CD4-positive, alpha-beta T cell treated with Interleukin-6 at 100 ng/mL for 8 hours (primary cell): ENCODE measurements at places on chromosomes 1 and 21.

DNA sequence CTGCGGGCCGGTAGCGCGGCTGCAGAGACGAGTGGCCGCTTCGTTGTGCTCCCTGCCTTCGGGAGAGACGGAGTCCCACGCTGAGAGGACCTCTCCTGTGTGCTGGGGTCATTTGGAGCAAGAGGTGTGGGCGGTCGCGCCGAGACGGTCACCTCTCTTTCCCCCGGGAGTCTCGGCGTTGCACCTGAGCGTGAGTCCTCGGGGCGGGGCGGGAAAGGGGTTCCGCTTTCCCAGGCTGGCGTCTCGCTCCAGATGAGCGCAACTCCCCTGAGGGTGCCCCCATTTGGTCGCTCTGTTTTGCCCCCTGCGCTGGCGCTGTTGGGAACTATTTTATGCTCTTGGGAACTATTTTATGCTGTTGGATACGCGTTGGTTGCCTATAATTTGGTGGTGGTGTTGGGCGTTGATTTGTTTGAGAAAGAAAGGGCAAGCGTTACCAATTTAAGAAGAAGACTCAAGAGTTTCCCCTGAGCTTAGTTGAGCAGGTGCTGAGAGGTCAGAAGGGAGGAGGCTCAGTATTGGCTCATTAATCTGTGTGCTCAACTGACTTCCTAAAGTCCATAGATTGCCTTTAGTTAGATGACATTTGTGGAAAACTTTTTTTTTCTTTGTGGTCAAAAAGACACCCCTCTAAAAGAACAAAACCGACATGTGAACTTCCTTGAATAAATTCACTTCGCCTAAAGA, 683 bp downstream of the LRRC8B start:
- peak; percentile 10 for DNase-seq

DNA sequence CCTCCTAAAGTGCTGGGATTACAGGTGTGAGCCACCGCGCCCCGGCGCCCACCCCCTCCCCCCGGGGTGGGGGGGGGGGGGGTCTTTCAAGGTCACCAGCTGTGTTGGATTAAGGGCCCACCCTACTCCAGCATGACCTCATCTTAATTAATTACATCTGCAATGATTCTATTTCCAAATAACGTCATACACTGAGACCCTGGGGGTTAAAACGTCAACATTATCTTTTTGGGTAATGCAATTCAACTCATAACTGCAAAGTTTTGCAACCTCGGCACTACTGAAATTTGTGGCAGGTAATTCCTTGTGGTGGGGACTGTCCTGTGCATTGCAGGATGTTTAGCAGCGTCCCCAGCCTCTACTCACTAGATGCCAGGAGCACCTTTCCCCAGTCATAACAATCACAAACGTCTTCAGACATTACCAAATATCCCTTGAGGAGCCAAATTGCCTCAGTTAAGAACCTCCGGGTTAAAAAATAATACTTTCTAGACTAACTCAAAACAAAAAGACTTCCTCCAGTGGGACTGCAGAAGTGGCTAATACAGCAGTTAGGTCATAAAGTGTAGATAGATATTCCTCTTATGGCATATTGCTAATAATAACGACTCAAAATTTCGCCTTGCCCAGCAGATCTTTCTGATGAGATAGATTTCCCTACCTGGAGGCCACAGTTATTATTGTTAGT, 233.0 kb upstream of the KAZN start:
- no peak for DNase-seq

DNA sequence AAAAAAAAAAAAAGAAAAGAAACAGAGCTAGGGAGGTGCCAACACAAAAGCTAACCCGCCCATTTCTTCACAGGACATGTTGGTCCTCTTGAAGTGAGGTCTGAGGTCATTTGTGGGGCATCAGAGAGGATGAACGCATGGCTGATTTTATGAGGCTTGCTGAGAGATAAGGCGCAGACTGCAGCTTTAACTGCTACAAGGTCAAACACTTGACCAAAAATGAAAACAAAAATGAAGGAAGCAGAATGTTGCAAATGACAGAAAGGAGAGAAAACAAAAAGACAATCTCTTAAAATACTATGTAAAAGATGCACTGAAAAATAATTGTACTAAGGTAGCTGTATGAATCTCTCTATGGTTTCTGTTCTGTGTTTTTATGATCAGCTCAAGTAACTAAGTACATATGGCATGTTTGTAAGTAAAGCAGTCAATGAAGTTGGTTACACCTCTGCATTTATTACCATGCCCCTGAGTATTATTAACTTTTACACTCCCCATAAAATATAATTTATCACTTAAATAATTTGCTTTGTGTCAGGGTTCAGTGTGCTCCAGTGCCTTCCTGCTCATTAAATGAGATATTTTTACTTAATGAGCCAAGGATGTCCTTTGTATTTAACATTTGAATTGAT, 249.1 kb upstream of the NR5A2 start:
- DNase-seq = no peak

GRCh38 chr21:15306271-15306670, 241.5 kb upstream of the NRIP1 start:
- no peak for DNase-seq

DNA sequence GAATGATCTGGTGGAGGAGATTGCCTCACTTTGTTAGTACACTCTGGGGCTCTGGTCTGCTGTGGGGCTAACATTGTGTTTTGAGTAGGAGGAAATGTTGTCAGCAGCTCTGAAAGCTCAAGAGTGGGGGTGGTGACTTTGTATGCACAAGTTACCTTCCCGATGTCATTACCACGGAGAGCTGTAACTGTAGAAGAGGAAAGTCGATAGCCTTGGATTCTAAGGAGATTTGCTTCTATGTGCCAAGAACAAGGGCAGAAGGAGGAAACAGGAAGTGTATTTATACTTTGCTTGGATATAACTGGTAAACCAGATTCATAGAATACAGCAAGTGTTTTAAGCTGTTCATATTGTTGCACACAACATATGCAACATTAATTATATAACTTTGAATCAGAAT, 196.1 kb downstream of the AMY1C start:
- DNase-seq = no peak

DNA sequence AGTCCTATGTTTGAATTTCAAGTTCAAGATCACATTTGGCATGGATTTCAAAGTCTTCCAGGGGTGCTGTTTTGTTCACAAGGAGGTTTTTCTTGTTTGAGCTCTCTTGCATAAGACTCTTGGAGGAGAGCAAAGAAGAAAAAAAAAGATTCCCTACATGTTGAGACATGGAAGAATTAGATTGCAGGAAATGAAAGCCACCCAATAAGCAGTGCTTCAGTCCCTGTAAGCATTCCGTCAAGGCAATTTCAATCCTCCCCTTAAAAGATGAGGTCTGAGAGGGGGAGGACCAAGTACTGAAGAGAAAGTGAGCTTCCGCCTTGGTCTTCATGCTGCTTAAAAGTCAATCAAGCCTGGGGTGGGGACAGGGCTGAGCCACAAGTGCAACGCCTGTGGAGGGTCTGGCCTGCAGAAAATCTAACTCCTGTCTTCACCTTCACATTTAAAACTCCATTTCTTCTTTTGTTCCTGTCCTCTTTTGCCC, 50.2 kb downstream of the LPAR3 start:
- no peak for DNase-seq

DNA sequence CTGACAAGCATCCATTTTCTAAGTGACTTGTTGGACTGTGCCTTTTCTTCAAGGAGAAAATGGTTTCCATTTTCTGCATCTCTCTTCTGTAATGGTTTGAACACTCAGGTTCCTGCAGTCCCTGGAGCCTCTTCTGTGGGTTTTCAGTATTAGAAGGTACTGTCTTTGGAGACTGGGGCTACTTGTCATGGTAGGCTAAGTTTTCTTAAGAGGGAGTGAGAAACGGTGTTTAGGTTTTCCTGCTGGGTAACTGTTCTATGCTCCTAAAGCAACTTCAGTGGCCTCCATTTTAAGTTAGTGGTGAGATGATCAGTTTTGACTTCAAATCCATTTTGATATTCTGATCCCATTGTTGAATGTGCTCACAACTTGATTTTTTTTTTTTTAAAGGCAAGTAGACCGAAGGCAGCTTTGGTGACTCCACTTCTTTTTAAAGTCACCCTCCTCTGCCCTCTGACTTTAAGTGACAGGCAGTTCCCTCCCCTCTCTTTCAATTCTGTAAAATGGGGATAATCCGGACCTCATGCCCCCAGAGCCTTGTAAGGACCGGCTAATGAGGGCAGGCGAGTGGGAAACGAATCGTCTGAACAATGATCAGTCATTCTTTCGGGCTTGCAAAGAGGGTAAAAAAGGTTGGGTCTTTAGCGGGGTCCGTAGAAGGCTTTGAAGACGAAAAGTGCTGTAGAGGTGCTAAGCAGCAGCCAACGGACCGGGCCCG, 1.0 kb upstream of the ARID1A start:
- DNase-seq = no peak

DNA sequence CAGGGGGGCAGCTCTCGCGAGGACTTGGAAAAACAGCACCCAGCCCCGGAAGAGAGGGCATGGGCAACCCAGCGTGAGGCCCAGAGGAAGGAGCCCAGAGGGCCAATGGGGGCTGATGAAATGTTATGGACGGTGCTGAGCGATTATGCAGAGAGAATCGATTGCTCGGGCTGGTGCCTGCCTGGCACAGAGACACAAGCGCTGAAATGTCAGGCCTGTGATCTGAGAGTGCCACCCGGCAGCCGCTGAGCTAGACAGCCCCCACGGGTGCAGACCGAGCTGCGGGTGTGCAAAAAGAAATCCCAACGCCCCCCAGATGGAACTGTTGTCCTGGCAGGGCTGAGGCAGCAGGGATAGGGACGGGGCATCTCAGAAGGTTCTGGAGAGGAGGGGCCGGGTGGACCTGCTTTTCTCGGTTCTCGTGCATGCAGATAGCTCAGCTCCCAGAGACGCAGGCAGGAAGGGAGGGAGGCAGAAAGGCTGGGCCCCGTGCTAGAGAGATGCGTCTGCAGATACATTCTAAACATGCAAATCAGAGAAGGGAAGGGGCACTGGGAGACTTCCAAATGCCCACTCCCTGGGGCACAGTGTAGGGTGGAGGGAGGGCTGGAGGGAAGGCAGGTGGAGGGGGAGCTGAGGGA, 41.5 kb downstream of the TAS1R2 start:
- no peak for DNase-seq

- no peak for DNase-seq
Observed at GRCh38 chr1:59107916-59108315, 189.0 kb upstream of the FGGY start.

DNA sequence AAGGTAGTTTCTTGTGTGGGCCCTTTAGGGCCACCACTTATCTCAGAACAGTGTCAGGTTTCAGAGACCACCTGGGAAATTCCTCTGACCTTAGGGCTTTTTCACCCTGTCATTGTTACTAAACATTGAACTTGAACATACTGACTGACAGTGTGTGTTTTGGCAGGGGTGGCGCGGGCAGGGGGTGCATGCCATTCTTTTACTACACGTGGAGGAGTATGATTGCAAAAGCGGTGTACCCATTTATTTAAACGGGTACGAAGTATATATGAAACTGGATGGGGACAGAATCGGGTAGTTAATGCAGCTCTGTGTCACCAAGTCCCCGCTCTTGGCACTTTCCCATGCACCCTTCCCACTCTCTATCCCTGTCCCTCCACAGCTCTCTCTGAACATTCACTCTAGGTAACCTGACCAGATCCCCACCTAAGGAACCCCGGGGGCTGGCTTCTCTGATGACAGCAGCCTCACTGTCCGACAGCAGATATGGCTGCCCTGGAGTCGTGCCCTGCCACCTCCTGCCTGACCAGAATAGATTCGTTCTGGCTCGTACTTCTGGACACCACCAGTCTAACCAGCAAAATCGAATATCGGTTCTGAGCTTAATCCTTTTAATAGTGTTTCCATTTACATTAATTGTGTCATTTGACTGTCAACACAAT, 51.3 kb downstream of the NFASC start:
- DNase-seq = no peak

DNA sequence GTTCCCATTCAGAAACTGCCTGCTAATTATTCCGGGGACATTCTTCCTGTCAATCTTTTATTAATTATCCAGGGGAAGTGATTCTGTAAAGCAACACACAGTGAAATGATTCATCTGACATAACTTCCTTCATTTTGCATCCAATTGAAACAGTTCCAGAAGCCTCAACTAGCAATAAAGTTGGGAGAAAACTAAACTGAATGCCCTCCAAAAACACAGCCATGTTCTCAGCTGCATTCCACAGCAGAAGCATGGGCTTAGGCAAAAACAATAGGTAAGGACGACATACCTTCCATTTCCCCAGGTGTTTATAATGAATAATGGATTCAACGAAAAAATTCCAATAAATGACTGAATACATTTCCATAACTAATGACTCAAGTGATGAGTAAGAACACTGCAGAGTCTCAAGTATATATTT, 36.9 kb upstream of the TARBP1 start:
- no peak for DNase-seq

DNA sequence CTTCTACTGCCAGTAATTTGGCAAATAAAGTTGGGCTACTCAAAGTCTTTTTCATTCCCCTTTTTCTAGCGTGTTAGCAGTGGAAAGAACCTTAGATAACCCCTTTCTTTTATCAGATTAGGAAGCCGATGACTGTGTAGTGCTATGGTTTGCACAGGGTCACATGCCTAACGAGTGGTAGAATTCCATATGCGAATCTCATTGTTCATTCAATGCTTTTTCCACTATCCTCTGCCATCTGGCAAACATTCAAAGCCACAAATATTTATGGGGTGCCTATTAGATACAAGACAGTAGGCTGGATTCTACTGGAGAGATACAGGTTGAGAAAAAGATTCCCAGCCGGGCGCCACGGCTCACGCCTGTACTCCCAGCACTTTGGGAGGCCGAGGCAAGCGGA, 14.9 kb upstream of the IER5 start:
- DNase-seq = no peak

DNA sequence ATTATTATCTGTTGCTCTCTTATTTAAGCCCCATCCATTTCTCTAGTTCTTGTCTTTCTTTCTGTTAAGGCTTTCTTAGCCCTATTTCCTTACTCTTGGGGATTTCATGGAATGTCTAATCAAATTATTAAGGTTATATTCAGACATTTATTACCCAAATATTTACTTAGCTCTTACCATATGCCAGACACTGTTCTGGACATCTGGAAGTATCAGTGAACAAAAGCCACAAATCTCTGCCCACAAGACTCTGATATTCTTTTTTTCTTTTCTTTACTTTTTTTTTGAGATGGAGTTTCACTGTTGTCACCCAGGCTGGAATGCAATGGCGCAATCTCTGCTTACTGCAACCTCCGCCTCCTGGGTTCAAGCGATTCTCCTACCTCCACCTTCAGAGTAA, 74.3 kb upstream of the NBL1 start:
- DNase-seq = no peak

DNA sequence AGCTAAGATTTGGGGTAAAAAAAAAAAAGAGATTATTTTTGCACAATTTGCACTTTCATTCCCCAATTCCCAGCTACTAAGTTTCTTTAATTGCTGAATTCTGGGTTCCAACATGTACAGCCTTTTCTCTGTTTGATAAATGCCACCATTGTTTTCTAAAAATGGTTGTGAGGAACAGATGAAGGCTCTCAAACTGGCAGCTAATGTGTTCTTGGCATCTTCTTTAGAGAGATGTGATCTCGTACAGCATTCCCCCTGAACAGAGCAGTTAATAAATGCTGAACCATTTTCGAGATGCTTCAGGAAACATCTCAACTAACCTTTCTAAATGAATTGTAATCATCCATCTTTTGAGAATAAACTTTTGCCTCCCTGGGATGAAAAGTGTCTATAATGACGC, 107.9 kb upstream of the DYNLT5 start:
- no peak for DNase-seq
